ENCODE measurements at places on chromosomes 6 and 20.

GRCh38 chr6:106981926-106982325, 7.4 kb upstream of the CD24 start:
- DNase-seq, result no peak

DNA sequence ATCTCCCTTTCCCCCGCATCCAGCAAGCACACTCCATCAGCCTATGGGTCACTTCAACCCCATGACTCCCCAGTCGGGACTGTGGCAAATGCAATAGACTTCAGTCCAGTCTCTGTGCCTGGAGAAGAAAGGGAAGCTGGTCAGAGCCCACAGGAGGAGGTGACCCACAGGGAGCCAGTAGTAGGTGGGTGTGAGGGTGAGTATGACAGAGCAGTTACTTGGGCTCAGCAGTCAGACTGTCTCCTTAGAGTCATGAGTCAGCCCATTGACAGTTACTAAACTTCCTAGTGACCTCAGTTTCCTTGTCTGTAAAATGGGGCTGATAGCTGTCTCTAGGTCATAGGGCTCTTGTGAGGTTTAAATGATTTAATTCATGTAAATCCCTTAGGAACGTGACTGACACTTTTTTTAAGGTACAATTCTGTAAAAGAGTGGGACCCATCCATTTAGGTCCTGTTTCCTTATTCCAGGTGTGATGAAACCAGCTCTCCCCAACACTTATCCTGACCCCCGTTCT, 33.9 kb upstream of the HLA-C start:
- DNase-seq, result no peak

DNA sequence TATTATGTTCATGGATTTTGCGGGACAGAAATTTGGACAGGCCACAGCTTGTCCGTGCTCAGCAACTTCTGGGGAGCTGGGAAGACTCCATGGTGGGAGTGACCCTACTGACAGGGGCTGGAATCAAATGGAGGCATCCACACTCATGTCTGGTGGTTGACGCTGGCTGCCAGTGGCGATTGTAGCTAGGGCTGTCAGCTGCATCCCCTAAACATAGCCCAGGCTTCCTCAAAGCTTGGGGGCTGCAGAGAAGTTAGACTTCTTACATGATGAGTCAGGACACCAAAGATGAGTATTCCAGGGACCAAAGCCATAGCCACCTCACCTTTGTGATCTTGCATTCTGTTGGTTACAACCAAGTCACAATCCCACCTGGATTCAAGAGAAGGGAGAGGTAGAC, 18.4 kb upstream of the FAM50B start:
- DNase-seq, result no peak

DNA sequence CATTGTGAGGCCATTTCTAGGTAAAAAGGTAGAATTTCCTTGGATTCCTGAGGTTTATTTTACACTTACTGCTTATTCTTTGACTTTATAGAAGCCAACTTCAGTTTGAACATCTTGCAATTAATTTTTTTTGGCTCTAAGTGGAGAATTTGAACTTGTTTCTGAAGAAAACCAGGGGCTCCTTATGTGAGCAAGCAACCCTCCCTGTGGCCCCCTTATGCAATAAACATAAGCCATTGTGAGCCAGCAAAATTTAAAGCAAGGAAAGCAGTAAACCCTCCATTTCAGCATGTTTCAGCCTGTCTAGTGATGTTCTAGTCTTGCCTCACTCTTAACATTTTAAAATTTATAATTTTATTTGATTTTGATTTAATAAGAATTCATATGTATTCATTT, 5.6 kb downstream of the HLA-F start:
- no peak for DNase-seq

- DNase-seq, result no peak
These were observed 132.1 kb upstream of the ADGRB3 start for GRCh38 chr6:68502946-68503345.

DNA sequence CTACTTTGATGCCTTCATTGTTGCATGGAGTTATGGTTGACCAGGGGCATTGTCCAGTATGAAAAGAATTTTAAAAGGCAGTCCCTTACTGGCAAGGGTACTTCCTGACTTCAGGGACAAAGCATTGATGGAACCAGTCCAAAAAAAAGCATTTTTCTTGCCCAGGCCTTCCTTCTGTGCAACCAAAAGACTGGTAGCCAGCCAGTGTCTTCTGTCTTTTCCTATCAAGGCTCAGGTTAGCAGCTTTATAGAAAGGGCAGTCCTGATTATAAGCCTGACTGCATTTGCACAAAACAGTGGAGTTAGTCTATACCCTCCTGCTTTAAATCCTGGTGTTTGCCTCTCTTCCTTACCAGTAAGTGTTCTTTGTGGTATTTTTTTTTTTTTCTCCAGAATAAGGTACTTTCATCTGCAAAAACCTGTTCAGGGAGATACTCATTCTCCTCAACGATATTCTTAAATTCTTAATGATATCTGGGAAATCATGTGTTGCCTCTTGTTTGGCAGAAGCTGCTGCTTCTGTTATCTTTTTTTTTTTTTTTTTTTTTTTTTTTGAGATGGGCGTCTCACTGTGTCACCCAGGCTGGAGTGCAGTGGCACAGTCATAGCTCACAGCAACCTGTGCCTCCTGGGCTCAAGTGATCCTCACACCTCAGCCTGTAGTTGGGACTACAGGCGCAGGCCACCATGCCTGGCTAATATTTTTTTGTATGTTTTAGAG, 33.9 kb downstream of the SCAF8 start:
- no peak for DNase-seq

DNA sequence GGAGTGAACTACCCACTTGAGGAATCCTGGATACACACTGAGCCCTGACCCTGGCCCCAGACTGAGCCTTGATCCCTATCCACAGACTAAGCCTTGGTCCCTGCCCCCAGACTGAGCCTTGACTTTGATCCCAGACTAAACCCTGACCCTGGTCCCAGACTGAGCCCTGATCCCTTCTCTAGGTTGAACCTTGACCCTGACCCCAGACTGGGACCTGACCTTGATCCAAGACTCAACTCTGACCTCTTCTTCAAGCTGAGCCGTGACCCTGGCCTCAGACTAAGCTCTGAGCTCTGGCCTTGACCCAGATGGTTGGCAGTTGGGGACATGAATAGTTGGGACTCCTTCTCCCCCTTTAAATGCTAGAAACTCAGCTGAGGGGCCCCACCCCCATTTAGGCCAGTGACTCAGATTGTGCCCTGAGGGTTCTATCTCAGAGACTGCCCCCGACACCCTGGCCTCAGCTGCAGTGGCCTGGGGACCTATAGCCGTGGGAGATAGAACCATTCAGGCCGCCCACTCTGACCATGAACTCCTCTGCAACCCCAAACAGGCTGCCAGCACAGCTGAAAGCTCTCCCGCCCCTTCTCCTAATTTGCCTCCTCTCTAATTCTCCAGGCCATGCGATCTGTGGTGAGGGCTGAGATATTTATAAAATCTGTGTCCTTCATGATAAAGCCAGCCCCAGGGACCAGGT, 84.7 kb downstream of the DLGAP4 start:
- no peak for DNase-seq

- DNase-seq, result no peak
These were observed 72.9 kb downstream of the TOX2 start for GRCh38 chr20:43987531-43987930.

- no peak for DNase-seq
These were observed 85.5 kb downstream of the SLC22A23 start for GRCh38 chr6:3371222-3371949.

DNA sequence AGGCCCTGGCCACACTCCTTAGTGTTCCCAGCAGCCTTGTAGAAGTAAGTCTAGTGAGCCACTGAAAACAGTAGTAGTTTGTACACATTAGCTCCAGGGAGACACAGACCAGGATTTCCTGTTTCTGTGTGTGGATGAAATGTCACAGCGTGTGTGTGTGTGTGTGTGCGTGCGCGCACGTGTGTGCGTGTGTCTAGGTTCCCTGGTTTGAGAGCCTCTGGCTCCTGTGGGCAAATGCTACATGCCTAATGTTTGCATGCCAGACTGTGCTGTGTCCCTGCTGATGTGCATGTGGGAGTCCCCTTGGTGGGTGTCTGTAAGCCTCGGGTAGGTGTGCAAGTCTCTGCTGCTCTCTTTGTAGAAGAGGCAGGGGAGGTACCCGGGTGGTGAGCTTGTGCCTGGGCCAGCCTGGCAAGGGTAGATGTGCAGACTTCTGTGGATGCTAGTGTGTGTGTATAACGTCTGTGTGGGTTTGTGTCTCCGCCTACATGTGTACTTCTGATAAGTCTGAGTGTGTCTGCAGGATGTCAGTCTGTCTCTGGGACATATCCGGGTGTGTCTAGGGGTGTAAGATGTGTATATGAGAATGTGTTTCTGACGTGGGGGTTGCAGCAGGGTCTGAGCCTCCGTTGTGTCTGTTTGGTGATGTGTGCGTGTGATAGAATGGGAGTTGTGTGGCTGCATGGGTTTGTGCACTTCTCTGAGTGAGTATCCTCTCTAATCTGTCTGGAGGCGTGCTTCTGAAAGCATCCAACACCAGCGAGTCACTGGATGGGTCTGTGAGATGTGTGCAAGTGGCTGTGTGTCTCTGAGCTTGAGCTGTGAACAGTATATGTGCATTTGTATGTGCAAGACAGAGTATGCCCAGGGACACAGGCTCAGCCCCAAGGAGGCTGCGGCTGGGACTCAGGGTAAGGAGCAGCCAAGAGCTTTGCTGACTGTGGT, 19.0 kb upstream of the TLDC2 start:
- peak; percentile 26 for DNase-seq

Measured in activated naive CD4-positive, alpha-beta T cell treated with anti-CD3 and anti-CD28 coated beads, Interleukin-2, amount 50 U/mL, for 16 hours (primary cell).